ENCODE measurements at places on chromosomes 1 and 21.

DNA sequence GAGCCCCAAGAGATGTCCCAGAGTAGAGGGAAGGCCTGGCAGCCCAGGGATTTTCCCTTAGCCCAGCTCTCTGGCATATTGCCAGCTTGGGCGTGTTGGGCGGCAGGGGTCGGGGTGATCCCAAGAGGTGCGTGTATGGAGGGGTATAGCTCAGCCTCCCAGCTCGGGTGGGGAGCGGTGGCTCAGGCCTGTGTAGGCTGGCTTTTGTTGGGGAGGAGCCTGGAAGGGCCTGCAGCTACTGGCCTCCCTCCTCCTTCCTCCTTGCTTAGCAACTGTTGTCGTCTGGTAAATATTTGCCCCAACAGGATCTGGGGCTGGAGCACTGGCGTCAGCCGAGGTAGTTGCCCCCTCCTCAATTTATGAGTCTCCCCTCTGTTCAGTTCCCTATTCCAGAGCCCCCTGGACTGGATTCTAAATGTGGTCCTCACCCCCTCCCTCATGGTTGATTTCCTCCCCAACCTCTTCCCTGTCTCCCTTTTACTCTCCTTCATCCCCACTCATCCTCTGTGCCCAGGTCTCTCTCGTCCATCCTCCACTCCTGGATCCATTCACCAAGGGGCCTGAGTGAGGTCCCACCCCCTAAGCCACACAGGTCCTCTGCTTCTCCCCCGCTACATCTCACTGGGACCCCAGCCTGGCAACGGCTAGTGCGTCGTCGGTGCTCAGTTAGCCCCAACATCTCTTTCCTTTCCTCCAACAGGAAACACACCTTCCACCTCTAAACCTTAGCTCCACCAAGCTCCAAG is 10.3 kb upstream of the LMNA start:
- peak; percentile 17 for ATAC-seq

DNA sequence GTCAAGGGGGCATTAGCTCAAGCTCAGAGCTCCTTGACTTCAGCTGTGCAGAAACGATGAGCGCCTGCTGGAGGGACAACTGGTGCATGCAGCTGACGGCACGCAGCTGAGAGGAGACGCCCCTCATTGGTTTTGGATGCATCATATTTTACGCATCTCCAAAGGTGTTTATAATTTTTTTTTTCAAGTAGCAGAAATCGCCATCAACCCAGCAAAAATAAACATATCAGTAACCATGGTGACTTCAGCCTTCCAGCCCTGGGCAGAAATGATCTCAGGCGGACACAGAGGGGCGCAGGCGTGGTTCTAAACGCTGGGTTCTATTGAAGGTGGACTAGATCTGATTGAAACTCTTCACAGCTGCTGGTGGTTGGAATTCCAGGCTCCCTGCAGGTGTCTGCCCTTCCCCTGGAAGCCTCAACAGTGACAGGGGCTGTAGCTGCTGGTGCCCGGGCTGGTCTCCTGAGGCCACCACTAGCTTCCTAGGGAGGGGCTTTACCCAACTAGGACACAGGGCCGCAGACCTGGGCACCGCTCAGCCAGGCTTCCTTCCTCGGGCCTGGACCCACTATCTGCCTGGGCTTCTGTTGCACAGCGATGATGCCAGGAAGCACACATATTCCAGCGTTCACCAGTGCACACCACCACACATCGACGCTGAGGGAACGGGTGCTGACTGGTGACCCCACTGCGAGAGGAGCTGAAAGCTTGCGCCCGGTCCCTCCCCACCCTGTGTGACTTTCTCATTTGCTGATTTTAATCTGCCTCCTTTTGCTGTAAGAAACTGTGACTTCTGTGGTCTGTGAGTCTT is 63.7 kb upstream of the ABCG1 start:
- no peak for ATAC-seq

DNA sequence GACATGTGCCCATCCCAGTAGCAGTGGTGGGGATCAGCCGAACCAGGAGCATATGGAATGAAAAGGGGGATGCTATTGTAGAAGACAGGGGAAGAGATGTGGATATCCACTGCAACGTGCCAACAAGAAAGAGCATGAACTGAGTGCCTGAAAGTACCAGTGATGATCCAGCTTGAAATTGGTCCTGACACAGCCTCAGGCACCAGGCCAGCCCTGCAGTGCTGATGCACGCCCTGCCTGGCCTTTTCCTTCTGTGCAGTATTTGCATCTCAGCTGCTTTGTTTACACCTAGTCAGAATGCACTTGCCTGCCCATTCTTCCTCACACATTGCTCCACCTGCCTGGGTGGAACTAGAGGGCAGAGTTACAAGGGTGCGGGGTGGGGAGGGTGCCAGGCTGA is 50.3 kb upstream of the ARTN start:
- ATAC-seq = no peak

GRCh38 chr1:115343200-115343737 is 5.2 kb upstream of the NGF start:
- no peak for ATAC-seq
